ENCODE measurements at places on chromosomes 1 and 21.
A peak's percentile ranks its signal among the peaks of the same experiment; 100 is the strongest.

- no peak for DNase-seq
Observed at GRCh38 chr1:240497908-240498307, 114.0 kb downstream of the GREM2 start.

- DNase-seq: no peak
Observed at GRCh38 chr1:228940926-228941325, 205.6 kb downstream of the RHOU start.

- DNase-seq: no peak
Observed at GRCh38 chr1:194342484-194343262, 1156.3 kb upstream of the B3GALT2 start.

GRCh38 chr1:23742670-23743286 lies 493 bp upstream of the ELOA start:
- DNase-seq: peak; percentile 10
